ENCODE measurements at places on chromosomes 11 and 22.

GRCh38 chr11:127639916-127640315, 639.3 kb upstream of the KIRREL3 start:
- DNase-seq = peak; percentile 80

- DNase-seq = peak; percentile 32
These were observed 522 bp downstream of the TOB2 start for GRCh38 chr22:41446057-41446501.

DNA sequence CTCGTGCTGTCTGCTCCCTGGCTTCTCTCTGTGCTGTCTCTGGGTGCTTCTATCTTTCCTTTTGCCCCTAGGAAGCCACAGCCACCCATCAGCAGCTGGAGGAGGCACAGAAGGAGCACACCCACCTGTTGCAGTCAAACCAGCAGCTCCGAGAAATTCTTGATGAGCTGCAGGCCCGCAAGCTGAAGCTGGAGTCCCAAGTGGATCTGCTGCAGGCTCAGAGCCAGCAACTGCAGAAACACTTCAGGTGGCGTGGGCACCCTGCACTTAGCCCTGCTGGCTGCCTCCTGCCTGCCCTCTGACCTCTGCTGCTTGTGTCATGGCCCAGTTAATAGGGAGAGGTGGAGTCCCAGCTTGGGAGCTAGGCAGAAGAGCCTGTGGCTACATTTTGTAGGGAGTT, 67.8 kb downstream of the CEP164 start:
- no peak for DNase-seq

DNA sequence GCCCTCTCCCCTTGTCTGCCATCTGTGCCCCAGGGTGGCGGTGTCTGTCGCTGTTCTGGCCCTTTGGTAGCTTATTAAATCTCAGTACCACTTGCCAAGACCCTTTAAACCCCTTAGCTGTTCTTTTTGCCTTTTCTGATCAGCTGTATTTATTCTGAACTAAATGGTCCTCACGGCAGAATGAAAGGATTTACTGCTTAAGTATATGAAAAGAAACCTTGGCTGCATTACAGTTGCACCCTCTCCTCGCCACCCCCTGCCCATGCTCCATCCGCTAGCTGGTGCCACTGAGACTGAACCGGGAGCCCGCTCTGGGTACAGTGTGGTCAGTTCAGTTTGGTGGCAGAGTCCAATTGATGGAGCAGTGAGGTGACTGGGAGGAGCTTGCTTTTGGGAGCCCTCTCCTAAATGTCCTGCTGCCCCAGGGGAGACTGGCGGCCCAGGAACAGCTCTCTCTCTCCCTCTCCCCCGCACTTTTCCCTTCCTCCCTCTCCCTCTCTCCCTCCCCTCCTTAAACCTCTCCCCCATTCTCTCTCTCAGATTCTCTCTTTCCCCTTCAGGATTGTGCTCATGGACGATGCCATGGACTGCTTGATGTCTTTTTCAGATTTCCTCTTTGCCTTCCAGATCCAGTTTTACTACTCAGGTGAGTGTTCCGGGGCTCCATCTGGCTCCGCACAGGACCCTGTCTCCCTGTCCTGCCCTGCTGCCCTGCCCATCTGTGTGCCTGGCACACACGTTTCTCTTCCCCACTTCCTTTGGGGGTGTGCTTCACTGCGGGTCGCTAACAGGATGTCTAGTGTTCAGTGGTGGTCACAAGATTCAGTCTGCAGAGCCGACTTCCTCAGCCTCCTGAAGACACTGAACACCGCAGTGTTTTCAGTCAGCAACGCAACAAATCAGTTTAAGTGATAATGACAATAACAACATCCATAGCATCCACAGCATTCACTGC, 21.8 kb downstream of the ARFGAP2 start:
- DNase-seq = no peak

DNA sequence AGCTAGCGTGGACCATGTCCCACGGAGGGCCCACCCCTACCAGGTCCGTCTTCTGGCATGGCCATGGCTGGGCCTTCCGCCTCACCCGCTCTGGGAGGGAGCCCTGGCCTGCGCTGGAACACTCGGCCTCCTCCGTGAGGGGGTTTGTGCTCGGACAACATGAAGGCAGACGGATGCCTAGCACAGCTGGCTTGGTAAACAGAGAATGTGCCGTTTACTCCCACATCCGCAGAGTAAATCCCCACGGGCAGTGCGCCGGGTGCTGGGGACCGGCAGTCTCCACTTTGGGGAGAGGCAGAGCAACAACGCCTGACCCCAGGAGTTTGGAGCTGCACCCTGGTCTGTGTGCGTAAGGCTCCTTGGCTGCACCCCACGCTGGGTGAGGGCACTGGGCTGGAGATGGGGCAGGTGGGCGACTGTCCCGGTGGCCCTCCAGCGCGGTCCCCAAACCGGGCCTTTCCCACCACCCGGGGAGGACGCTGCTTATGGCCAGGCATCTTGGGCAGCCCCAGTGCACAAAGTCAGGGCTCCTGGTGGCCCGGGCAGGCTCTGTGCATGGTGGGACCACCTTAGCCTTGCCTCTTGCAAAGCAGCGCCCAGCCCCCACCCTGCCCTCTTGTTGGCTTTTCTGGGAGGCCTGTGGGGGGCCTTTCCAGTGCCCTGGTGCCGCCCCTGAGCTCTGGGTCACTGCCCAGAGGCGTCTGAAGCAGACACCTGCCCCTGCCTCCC, 30.7 kb upstream of the MUC5AC start:
- DNase-seq = no peak
